GM19239 (cell line): ENCODE measurements at places on chromosomes 2 and 18.

DNA sequence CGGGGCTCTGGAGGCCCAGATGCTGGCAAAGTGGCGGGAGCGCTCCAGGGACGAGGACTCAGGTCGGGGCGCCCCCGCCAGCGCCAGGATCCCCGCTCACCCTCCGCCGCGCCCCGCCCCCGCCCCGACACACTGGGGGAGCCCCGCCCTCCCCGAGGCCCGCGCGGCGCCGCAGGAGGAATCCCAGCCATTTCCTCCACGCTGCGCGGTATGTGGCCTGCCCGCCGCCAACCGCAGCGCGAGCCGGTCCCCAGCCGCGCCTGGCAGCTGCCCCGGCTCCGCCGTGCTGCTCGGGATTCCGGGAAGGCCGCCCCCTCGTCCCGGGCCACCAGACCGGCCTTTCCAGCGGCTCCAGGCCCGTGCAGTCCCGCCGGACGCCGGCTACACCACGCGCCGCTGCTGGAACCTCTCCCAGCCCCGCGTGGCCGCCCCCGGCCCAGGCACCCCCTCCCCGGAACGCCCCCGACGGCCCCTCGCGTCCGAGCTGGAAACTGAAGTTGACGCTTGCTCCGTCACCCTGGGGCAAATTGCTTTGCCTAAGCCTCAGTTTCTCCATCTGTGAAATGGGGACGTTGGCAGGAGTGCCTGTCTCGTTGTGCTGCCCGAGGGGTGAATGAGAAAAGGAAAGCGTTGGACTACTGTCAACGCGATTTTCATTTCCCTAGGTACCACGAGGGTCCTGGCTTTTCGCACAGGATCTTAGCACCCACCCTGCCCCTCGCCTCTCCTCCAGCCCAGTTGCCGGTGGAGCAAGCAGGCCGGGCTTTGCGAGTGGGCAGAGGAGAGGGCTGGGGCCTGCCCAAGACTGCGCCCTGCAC is 53.6 kb downstream of the PKDCC start:
- no peak for DNase-seq

GRCh38 chr18:13696961-13697360 is 29.4 kb downstream of the FAM210A start:
- DNase-seq, result no peak

DNA sequence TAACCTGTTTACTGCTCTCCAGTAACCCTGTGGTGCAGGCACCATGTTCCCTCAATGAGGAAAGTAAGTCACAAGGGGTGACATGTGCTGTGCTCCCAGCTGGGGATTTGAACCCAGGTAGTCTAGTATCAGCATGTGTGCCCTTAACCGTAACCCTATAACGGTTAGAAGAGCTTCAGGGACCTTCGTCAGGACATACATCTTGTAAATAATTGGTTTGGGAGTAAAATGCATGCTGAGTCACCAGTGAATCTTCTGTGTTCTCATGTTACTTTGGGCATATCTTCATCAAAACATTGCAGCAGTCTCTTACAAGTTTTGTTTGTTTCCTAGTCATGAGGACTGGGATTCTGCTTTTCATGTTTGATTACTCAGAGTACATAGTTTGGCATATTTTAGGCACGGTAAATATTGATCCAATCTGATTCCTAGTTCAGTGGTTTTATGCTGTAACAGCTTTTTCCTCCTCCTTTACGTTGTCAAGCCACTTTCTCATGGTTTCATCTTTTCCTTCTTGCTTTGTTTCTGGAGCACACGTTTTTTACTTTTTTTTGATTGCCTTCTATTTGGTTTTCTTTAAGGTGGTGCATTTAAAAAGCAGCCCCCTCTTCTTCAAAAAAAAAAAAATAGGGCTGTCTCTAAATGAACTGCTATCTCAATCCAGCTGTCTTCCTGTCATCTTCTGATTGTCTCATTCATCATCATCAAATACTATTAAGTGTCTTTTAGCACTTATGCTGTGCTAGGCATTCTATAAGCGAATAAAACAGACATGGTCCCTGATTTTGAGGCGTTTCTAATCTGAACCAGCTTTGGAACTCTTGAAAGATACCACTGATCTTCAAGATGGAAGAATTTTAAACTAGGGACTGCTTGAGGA is 50.4 kb downstream of the CLIP4 start:
- no peak for DNase-seq

DNA sequence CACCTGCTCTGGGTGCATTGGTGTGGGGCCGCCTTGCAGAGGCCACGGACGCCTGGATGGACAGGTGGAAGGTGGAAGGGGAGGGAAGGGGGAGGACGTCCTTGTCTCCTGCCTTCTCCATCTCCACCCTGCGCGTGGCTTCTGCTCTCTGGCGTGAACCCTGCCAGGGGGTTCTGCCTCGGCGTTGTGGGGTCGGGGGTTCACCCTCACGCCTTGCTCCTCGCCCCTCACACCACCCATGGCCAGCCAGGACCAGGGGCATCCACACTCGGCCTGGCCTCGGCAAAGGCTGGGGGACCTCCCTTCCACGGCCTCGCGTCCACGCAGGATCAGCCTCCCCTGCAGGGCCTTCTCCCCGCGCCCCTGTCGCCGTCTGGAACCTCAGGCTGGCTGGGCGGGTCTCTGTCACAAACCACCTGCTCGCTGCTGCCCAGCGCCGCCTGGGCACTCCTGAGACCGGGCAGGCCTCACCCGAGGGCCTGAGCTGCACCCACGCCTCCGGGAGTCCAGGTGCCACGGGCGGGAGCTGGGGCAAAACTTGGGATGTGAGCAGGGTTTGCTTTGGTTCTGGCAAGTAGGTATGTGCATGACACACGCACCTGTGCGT is 655.9 kb downstream of the GALR1 start:
- DNase-seq, result no peak

DNA sequence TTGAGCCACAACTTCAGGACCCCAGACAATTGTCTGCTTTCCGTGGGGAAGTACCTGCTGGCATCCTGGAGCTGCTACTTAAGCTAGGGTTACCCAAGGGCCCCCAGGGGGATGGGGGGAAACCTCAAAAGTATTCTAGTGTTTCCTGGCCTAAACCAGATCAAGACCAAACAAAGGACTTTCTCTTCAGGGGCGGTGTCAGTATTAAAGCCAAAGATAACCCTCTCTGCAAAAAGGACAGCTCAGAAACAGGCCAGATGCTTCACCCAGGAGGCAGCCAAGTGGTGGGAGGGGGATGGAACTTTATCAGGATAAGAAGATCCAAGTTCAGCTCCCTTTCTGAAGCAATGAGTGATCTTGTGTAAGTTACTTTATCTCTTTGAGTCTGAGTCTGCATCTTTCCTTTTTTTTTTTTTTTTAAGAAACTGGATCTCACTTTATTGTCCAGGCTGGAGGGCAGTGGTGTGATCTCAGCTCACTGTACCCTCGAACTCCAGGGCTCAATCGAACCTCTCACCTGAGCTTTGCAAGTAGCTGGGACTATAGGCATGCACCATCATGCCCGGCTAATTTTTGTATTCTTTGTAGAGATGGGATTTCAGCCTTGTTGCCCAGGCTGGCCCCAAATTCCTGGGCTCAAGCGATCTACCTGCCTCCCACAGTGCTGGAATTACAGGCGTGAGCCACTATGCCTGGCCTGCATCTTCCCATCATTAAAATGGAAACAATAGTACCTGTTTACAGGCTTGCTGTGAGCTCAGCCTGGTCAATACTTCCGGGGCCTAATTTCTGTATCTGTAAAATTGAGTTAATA is 151.8 kb upstream of the PTPRM start:
- DNase-seq, result no peak

DNA sequence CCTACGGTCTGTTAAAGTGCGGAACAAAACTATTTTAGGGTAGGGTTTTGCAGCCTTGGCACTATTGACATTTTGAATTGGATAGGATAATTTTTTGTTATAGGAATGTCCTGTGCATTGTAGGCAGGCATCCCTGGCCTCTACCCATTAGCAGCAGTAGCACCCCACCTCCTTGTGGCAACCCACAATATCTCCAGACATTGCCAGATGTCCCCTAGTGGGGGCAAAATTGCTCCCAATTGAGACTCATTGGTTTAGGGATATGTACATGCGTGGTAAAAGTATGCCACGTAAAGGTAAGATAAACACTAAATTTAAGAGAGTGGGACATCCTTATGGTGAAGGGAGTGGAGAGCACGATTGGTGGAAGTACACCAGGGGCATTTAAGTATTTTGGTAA is 4.6 kb downstream of the MIB1 start:
- DNase-seq, result no peak
